ENCODE measurements at places on chromosomes 1 and 21. TPM values are rescaled to one million over a fixed set of nuclear protein-coding genes. Genes with fewer than 3 reads are reported as not detected.

The PYHIN1 gene
- not detected for total RNA-seq

The RPTN gene
- not detected for total RNA-seq

The RAB25 gene
- total RNA-seq, result not detected

The AQP10 gene
- total RNA-seq, result not detected

The AMY1B gene
- not detected for total RNA-seq

The THEM5 gene
- total RNA-seq, result not detected

The TAF13 gene
- 99.2 TPM for total RNA-seq

The PBX1 gene
- 8.9 TPM for total RNA-seq

The SPRR4 gene
- total RNA-seq, result not detected

The ATP1A4 gene
- total RNA-seq, result not detected

The CLCA4 gene
- not detected for total RNA-seq

The HHIPL2 gene
- total RNA-seq, result not detected

The SPRR1B gene
- total RNA-seq, result not detected

The LRRC3 gene
- total RNA-seq, result 1.9 TPM

The LEFTY2 gene
- not detected for total RNA-seq

The RAB3B gene
- 1.0 TPM for total RNA-seq

The KAZN gene
- 2.3 TPM for total RNA-seq

The FMO2 gene
- 0.05 TPM for total RNA-seq

The MECR gene
- total RNA-seq, result 10.6 TPM

The RAB13 gene
- 104 TPM for total RNA-seq

The LORICRIN gene
- total RNA-seq, result not detected

The C1orf185 gene
- not detected for total RNA-seq

The CDC7 gene
- 7.7 TPM for total RNA-seq

The LAMB3 gene
- total RNA-seq, result 1.5 TPM

The CYP4Z1 gene
- total RNA-seq, result not detected

The ZNF684 gene
- total RNA-seq, result 4.4 TPM

The TSPAN1 gene
- total RNA-seq, result 0.28 TPM
